ENCODE measurements at places on chromosomes 16 and 17.

DNA sequence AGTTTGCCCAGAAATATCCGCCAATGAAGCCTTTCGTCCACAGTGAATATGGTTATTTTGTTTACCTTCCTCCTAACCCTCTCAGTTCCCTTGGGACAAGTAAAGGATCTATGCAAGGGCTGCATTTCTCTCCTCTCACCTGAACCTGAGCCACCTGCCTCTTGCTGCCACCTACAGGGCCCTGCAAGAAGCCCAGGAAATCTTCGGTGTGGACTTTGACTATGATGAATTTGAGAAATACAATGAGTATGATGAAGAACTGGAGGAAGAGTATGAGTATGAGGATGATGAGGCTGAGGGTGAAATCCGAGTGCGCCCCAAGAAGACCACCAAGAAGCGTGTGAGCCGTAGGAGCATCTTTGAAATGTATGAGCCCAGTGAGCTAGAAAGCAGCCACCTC, 14.0 kb downstream of the SUPT6H start:
- DNase-seq: no peak

- DNase-seq: no peak
Measured at GRCh38 chr17:68750208-68750562, 149.0 kb upstream of the FAM20A start.

DNA sequence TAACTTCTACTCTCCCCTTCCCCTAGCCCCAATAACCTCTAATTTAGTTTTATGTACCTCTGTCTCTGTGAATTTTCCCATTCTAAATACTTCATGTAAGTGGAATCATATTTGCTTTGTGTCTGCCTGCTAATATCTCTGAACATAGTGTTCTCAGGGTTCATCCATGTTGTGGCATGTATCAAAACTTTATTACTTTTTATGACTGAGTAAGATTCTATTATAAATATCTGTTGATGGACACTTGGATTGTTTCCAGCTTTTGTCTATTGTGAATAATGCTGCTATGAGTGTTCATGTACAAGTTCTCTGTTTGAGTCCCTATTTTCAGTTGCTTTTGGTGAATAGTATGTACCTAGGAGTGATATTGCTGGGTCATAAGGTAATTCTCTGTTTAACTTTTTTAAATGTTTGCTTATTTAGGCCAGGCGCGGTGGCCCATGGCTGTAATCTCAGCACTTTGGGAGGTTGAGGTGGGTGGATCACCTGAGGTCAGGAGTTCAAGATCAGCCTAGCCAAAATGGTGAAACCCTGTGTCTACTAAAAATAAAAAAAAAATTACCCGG, 92.8 kb downstream of the CHD9 start:
- DNase-seq: peak; percentile 37

GRCh38 chr16:30186782-30187555, 3.6 kb downstream of the CORO1A start:
- DNase-seq: no peak

GRCh38 chr17:82489117-82489516, 30.4 kb upstream of the FOXK2 start:
- no peak for DNase-seq

DNA sequence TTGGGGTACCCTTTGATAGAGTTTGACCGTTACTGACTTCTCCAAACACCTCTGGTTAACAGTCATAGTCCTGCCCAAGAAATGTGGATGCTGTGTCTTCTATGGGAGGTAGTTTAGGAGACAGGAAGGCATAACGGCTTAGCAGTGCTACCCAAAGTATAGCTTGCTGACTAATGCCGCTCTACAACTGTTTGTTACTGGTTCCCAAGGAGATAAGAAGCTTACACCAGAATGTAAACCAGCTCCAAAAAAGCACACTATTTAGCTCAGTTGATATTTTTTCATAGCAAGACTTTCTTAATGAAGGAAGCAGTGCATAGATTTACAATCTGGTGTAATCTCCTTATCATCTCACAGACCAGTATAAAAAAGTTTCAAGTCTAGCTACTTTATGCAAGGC, 95.7 kb downstream of the HS3ST3B1 start:
- DNase-seq: no peak

Data from epithelial cell of prostate (primary cell).